ENCODE measurements at places on chromosomes 2 and 18.
A peak's percentile ranks its signal among the peaks of the same experiment; 100 is the strongest.

- no peak for DNase-seq
Observed at GRCh38 chr2:203104273-203104672, 89.6 kb downstream of the NBEAL1 start.

GRCh38 chr18:79790996-79791972, 6.5 kb upstream of the KCNG2 start:
- no peak for DNase-seq

GRCh38 chr2:148616662-148617061, 27.9 kb upstream of the EPC2 start:
- no peak for DNase-seq

DNA sequence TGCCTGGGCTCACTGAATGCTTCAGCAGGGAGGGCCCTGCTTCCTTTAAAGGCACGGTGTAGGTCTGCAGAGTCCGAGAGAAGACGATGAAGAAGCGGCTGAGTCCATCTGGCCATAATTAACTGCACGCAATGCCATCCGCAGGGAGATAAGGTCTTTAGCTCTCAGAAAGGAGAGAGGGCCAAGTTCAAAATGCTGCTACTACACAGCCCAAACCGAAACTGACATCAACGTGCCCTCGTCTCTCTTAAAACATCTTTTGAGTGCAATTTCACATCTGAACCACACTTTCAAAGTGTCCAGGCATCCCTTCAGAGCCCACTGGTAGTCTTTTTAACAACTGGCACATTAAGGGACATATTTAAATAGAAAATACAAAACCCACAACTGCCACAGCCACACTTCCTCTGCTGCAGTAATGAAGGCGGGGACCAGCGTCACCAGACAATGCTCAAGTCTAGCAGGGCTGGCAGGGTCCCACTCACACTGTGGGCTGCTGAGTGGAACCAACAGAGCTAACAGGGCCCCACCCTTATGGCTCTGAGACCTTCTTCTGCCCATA, 35.8 kb downstream of the ST3GAL5 start:
- DNase-seq = peak; percentile 51
